NCI-H510A (cell line): ENCODE measurements at places on chromosomes 5 and 9.

GRCh38 chr5:90640484-90641059, 82.0 kb downstream of the ADGRV1 start:
- no peak for DNase-seq

DNA sequence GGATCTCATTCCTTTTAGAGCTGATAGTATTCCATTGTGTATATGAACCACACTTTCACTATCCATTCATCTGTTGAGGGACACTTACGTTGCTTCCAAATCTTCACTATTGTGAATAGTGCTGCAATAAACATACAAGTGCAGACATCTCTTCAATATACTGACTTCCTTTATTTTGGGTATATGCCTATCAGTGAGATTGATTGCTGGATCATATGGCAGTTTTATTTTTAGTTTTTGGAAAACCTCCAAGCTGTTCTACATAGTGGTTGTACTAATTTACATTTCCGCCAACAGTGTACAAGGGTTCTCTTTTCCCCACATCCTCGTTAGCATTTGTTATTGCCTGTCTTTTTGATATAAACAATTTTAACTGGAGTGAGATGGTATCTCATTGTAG, 33.8 kb upstream of the LECT2 start:
- no peak for DNase-seq

GRCh38 chr9:92714787-92715487, 45.0 kb upstream of the IPPK start:
- no peak for DNase-seq

DNA sequence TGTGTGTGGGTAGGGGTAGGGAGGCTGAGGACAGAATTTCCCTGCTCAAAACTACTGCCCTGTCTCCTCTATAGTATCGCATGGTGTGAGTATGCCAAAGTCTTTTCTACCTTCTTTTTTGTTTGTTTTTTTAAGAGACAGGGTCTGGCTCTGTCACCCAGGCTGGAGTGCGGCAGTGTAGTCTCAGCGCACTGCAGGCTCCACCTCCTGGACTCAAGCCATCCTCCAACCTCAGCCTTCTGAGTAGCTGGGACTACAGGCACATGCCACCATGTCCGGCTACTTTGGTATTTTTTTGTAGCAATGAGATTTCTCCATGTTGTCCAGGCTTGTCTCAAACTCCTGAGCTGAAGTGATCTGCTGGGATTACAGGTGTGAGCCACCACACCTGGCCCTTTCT, 2.5 kb downstream of the SRP19 start:
- no peak for DNase-seq

- DNase-seq = no peak
Observed at GRCh38 chr5:139844472-139845145, 49.0 kb downstream of the PSD2 start.

DNA sequence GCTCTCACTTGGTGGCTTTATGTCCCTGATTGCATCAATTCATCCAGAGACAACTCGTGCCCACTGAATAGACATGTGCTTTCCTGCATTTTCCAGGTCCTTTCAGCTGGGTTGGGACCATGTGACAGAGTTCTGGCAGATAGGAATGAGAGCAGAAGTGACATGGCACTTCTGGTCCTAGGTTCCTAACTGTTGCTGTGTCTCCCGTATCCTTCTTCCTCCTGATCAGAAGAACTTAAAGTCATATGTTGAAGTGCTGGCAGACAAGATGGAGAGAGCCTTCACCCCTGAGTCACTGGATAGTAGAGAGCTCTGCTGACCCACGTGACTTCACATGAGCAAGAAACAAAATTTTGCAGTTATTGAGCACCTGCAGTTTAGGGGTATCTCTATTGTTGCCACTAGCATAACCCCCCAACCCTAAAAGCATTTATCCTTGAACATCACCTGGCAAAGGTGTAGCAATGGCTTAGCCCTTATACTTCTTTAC, 80.0 kb downstream of the NREP start:
- no peak for DNase-seq

GRCh38 chr5:63101870-63102269, 523.3 kb downstream of the LRRC70 start:
- DNase-seq = no peak
